ENCODE measurements at places on chromosomes 13 and 19. TPM values are rescaled to one million over a fixed set of nuclear protein-coding genes. Genes with fewer than 3 reads are reported as not detected.

The CYP2A7 gene
- total RNA-seq = not detected

The MYPOP gene
- 0.88 TPM for total RNA-seq

The PSG2 gene
- total RNA-seq = not detected

The SIGLEC12 gene
- not detected for total RNA-seq

The IGSF23 gene
- not detected for total RNA-seq

The ZNF534 gene
- not detected for total RNA-seq

The ZNF302 gene
- total RNA-seq = 26.7 TPM

The ZNF726 gene
- total RNA-seq = 4.9 TPM

The ZNF816 gene
- total RNA-seq = 16.4 TPM

The C1QTNF9B gene
- not detected for total RNA-seq

The KATNAL1 gene
- 25.2 TPM for total RNA-seq

The PRTN3 gene
- total RNA-seq = not detected

The CCDC70 gene
- total RNA-seq = not detected

The C19orf81 gene
- not detected for total RNA-seq

The SLC6A16 gene
- 0.12 TPM for total RNA-seq

The ADGRE2 gene
- total RNA-seq = 6.1 TPM

The HSD17B14 gene
- 0.84 TPM for total RNA-seq

The TARM1 gene
- total RNA-seq = not detected

The RFPL4A gene
- not detected for total RNA-seq

The NFILZ gene
- total RNA-seq = not detected

The KRTDAP gene
- not detected for total RNA-seq

The MADCAM1 gene
- 0.12 TPM for total RNA-seq

The ACTMAP gene
- 1.5 TPM for total RNA-seq

The CLDND2 gene
- total RNA-seq = 1.2 TPM

The SKA3 gene
- total RNA-seq = 40.3 TPM

The SH2D3A gene
- not detected for total RNA-seq

The LMTK3 gene
- total RNA-seq = not detected

The ZNF99 gene
- total RNA-seq = not detected

The TRPC4 gene
- 1.6 TPM for total RNA-seq

The ATCAY gene
- not detected for total RNA-seq

The SSC5D gene
- total RNA-seq = 3.6 TPM

The ZNF382 gene
- 3.5 TPM for total RNA-seq

The C19orf44 gene
- total RNA-seq = 4.5 TPM

The SIGLEC5 gene
- total RNA-seq = not detected

The ZNF708 gene
- 4.8 TPM for total RNA-seq

The ZNF878 gene
- 0.96 TPM for total RNA-seq

The ZNF180 gene
- 11.7 TPM for total RNA-seq

The HIF3A gene
- not detected for total RNA-seq

The ERICH6B gene
- not detected for total RNA-seq

The NXNL1 gene
- not detected for total RNA-seq
